Esophagus muscularis mucosa (tissue), 4 donors: ENCODE measurements at places on chromosomes 12 and 14. TPM values are rescaled to one million over a fixed set of nuclear protein-coding genes. Genes with fewer than 3 reads are reported as not detected.

The RNASE13 gene
- total RNA-seq, result not detected

The SLC5A8 gene
- total RNA-seq, result not detected

The E2F7 gene
- total RNA-seq, result not detected

The SELPLG gene
- 10.4 TPM for total RNA-seq

The EEA1 gene
- 31.1 TPM for total RNA-seq

DNA sequence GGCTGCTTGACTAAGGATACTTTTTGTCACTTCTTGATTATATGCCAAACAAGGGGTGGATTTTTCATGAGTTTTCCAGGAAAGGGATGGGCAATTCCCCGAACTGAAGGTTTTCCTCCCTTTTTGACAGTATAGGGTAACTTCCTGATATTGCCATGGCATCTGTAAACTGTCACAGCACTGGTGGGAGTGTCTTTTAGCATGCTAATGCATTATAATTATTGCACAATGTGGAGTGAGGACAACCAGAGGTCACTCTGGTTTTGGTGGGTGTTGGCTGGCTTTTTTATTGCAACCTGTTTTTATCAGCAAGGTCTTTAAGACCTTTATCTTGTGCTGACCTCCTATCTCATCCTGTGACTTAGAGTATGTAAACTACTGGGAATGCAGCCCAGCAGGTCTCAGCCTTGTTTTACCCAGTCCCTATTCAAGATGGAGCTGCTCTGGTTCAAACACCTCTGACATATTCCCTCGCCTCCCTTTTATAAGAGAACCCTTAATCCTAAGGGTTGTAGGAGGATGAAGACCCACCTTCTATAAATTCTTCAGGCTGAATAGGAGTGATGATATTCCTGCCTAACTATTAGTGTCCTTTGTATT, 471.2 kb downstream of the ATP23 start:
- no peaks in the 10 kb centered on the region for H3K36me3 ChIP-seq
- H3K27ac ChIP-seq, result no peak overlapping the region
- peaks cover 5% of the 10 kb centered on the region for H3K4me1 ChIP-seq
- H3K4me3 ChIP-seq, result no peak overlapping the region
- no peaks in the 10 kb centered on the region for H3K27me3 ChIP-seq

GRCh38 chr12:98644712-98645571, at the start of the genes APAF1 and IKBIP:
TSS of gene APAF1 (plus strand) at chr12:98645290. CDS start at chr12:98648360, 3,070 bp downstream.
TSS of gene IKBIP (minus strand) at chr12:98644788. CDS start at chr12:98644701, 87 bp downstream.
- peaks cover 15% of the 10 kb centered on the region for H3K36me3 ChIP-seq
- H3K27ac ChIP-seq, result peak within 1 kb of the TSS; percentile 83
- peak within 1 kb of the TSS; percentile 73 for H3K4me3 ChIP-seq
- no peaks in the 10 kb centered on the region for H3K27me3 ChIP-seq

- H3K27ac ChIP-seq, result peak overlapping the region; percentile 71
- H3K4me3 ChIP-seq, result no peak overlapping the region
- no peak for DNase-seq
- H3K27me3 ChIP-seq, result no peaks in the 10 kb centered on the region
Observed at GRCh38 chr12:124434354-124434753, 133.1 kb downstream of the NCOR2 start.

- H3K36me3 ChIP-seq, result no peaks in the 10 kb centered on the region
- H3K4me1 ChIP-seq, result peaks cover 37% of the 10 kb centered on the region
- no peak for DNase-seq
Observed at GRCh38 chr14:49767270-49767570, 733 bp upstream of the KLHDC2 start.

DNA sequence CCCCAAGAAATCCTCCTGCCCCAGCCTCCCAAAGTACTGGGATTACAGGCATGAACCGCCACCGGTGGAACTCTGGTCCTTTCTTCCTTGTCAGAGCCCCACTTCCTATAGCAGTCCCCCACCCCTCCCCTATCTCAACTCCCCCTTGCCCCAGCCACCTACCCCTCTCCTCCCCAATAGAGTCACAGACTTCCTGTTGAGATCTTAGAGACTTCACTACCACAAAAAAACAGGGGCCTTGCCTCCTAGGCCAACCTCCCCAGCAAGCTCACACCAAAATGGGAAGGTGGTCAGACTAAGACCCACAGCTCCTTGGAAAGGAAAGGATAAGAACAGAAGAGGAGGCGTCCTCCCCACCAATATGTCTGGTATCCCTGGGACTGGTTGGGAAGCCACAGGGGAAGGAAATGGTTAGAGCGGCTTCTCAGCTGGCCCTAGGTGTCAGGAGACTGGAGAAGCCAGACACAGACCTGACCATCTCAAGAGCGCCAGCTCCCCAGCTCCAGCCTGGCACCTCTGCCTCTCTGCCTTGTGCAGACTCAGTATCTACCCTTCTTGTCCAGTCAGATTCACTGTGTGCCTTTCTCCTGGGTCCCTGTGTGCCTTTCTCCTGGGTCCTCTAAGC, 8.5 kb downstream of the ITGB7 start:
- H3K36me3 ChIP-seq, result no peaks in the 10 kb centered on the region
- no peaks in the 10 kb centered on the region for H3K27me3 ChIP-seq
- DNase-seq, result no peak
- no peak overlapping the region for H3K4me3 ChIP-seq
- no peak overlapping the region for H3K27ac ChIP-seq

DNA sequence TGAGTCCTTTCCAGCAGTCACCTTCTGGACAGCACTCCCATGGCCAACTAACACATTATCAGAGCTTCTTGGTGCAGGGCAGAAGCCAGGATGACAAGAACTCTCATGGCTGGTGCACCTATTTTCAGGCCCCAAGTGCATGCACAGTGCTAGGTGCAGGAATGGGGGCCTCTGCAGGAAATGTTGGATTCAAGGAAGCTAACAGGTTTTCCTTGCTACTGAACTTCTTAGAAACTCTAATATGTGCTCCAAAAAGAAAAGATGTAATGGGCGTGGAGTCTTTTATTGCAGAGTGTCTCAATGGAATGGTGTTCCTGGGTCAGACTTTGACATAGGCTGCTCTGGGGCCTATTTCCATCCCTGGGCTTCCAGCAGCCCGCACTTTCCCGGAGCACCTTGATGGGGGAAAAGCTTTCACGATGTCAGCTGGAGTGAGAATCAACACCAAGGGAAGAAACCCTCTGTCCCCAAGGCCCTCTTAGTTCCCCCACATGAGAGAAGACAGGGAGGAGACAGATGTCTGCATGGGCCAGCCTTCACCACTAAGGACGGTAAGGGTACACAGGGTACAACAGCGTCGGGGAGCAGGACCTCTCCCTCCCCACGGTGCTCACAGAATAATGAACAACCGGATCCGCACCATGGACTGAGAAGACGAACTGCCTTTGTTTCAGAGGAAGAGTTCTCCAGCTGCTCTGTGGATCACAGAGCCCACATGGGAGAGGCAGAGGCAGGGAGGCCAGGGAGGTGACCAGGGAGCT, 6.9 kb downstream of the KRT3 start:
- no peaks in the 10 kb centered on the region for H3K36me3 ChIP-seq
- DNase-seq, result no peak
- H3K4me1 ChIP-seq, result peaks cover 10% of the 10 kb centered on the region

GRCh38 chr12:127280393-127281275, 986.3 kb upstream of the TMEM132C start:
- no peak overlapping the region for H3K4me3 ChIP-seq
- no peaks in the 10 kb centered on the region for H3K27me3 ChIP-seq
- peaks cover 7% of the 10 kb centered on the region for H3K4me1 ChIP-seq
